ENCODE measurements at places on chromosomes 12 and 14. TPM values are rescaled to one million over a fixed set of nuclear protein-coding genes. Genes with fewer than 3 reads are reported as not detected.

The DHRS2 gene
- total RNA-seq = 0.61 TPM

The SLC7A8 gene
- total RNA-seq = 49.8 TPM

The MGP gene
- total RNA-seq = 472 TPM

The SAMD15 gene
- 0.41 TPM for total RNA-seq

The POTEG gene
- total RNA-seq = not detected

The KRT85 gene
- total RNA-seq = not detected

The COL2A1 gene
- total RNA-seq = not detected

The PLBD1 gene
- total RNA-seq = 49.3 TPM

The GALC gene
- 47.4 TPM for total RNA-seq

The CPNE8 gene
- 32.1 TPM for total RNA-seq

The IFNG gene
- total RNA-seq = not detected

The SIRT4 gene
- 2.4 TPM for total RNA-seq

The FOXG1 gene
- not detected for total RNA-seq

DNA sequence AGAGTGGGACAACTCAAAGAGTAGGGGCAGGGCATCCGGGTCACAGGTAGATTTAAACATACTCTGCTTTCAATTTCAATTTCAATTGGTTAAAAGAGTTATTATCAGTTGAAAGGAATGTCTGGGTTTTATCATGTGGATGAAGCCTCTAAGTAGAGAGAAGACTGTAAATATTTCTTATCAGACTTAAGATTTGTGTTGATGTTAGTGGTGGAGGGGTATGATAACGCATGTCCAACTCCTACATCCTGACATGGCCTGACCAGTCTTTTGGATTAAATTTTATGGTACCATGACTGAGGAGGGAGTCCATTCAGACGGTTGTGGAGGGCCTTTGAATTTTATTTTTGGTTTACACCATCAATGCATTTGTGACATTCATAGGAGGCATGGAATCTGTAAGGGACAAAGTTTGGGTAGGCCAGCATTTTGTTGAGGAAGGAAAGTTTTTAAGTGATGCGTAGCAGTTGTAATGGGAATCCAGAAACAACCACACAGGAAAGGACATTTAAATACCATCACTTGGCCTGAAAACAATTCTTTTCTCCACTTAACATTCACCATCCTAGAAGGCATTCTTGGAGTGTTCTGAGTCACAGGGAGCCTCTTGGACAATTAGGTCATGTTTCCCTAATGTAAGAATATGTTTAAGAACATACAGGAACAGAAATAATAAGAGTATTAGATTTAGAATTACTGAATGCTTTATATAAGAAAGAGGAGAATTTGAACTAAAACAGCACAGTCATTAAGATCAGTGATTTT is 371.9 kb downstream of the ATP23 start:
- no peak for DNase-seq

- no peak for DNase-seq
These were observed 32.2 kb upstream of the BCL7A start for GRCh38 chr12:121989276-121990113.

GRCh38 chr12:11545484-11546330 is 103.8 kb upstream of the ETV6 start:
- no peak for DNase-seq

DNA sequence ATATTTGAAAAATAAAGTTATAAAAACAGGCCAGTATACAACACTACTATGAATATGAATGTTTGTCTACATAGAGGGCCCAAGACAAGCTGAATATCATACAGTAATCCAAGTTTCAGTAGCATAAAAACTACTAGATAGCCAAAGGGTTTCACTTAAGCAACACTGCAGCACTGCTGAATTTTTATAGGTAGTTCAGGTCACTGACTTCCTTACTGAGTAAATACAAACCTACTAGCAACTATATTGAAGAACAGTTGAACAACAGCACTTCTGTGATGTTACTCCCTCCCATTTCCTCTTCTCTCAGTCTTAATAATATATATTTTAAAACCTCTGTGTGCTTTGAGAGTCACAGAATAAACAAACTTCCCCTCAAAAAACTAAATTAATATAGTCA is 42.7 kb downstream of the GTF2A1 start:
- no peak for DNase-seq

DNA sequence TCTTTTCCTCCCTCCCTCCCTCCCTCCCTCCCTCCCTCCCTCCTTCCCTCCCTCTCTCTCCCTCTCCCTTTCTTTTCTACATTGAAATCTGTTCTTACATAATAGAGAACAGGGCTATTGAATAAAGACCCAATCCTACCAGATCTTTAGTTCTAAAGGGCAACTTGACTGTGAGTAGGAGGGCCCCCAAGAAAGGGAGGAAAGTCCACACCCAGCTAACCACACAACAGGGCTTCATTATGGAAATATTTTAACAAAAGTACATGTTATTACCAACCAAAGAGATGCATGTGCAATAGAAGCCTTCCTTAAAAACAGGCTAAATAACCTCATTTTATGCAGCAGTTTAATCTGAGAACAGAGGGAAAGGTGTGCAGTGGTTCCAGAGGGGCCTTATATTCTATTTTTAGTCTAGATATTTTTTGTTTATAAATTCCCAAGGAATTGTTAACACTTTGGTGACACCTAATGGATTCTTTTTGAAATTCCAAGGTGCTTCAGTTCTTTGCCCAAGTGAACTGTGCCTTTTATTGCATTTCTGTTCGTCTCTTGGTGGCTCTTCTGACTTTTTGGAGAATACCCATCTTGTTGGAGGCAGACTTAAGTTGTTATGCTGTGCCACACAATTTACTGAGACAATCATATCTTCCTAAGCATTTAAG is 63.0 kb downstream of the GNS start:
- DNase-seq = no peak

- no peak for DNase-seq
These were observed 175.4 kb downstream of the ETNK1 start for GRCh38 chr12:22800332-22800731.

DNA sequence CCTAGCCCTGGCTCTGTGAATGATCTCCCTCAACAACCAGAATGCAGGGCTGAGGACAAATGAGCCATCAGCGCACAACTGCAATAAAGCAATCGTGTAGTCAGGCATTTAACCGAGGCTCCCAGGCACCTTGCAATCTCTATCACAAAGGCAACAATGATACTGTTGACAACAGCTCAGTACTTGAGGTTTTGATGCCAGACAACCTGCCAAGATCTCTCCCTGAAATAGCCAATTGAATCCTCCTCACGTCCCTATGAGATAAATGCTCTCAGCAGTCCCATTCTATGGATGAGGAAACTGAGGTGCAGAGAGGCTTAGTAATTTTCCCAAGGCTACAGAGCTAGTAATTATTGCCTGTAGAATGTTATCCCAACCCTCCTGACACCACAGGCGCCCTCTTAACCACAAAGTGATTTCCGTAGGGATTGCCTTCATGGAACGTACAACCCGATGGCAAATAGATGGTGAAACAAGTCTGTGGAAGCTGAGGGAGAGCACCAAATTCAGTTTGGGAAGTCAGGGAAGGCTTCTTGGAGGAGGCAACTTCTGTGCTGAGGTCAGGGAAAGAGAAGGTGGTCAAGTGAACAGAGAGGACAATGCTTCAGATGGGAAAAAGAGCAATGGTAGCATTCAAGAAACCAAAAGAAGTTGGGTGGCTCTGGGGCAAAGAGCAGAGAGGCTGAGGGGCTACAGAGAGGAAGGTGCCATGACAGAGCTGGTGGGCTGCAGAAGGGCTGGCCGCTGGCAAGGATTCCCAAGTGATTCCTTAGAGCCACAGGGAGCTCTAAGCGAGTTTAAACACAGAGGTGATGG is 12.6 kb downstream of the SERPINA3 start:
- DNase-seq = no peak

GRCh38 chr12:79373896-79374499 is 316.8 kb downstream of the PAWR start:
- DNase-seq = no peak

GRCh38 chr12:12604740-12605139 is 6.9 kb upstream of the CREBL2 start:
- no peak for DNase-seq

GRCh38 chr12:85280165-85280983 is at the start of gene ALX1:
ALX1 (plus strand) TSS chr12:85280220; CDS start chr12:85280262, 42 bp downstream.
- DNase-seq = peak; percentile 65

- DNase-seq = peak; percentile 60
These were observed 14.1 kb downstream of the TNS2 start for GRCh38 chr12:53063708-53064612.

DNA sequence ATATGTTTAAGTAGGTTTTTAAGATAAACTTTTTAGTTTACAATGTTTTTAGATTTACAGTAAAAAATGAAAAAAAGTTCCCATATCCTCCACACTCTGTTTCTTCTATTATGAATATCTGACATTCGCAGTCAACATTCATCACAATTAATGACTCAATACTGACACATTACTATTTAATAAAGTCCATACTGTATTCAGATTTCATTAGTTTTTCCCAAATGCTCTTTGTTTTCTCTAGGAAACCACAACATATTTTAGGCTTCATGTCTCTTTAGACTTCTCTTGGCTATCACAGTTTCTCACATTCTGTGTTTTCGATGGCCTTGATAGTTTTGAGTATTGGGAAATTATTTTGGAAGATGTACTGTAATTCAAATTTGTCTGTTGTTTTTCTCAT is 399.8 kb downstream of the SLC6A15 start:
- no peak for DNase-seq

DNA sequence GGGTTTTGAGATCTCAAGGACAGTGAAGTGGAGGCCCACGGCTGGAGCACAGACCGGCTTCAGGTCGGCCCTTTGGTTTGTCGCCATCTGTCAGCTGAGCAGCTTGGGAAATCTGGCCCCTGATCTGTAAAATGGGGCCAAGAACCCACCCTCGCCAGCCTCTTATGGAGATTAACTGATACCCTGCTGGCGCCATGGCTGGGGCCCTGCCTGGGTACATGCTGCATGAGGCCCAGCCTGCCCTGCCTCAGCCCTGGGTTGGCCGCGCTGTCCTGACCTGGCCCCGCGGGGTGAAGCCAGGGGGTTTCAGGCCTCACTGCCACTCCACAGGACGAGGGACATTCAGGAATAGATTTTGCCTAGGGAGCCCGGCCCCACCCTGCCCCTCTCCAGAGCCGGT is 33.9 kb upstream of the MEG3 start:
- no peak for DNase-seq

DNA sequence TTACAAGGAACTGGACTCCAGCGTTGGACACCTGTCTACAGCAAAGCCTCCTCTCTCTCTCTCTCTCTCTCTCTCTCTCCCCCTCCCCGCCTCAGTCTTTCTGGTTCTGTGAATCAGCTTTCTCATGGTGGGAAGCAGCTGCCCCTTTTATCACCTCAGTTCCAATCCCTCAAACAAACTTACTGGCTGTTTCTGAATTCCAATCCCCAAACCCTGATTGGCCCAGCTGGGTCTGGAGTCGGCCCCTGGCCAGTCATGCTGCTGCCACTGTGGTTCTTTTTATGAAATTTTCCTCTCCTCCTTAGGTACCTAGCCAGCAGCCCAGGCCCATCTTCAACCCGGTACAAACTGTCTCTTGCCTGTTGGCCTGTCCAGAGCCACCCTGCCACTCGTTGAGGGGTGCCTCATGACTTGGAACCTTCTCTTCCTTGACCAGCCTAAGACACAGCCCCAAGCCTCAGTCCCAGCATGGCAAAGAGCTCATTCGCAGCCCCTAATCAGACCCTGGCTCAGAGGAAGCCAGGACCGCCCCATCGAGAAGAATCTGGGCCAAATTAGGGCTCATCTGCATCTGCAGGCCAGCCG is 9.4 kb upstream of the MORN3 start:
- DNase-seq = no peak

- no peak for DNase-seq
These were observed 923.3 kb downstream of the AACS start for GRCh38 chr12:125988545-125988944.

DNA sequence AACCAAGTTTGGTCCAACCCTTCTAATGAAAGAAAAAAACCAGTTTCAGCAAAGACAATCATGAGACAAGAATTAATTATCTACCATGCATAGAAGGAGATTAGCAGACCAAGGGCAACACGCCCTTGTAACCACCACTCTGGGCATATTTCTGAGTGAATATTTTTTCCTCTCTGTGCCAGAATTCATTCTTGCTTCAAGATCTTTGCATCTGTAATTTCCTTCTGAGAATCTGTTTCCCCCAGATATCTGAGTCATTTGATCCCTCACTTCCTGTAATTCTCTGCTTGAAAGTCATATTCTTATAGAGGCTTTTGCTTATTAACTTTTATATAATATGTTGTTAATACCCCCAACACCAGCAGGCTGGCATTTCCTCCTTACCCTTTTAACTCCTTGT is 243.7 kb downstream of the SLC16A7 start:
- DNase-seq = no peak

DNA sequence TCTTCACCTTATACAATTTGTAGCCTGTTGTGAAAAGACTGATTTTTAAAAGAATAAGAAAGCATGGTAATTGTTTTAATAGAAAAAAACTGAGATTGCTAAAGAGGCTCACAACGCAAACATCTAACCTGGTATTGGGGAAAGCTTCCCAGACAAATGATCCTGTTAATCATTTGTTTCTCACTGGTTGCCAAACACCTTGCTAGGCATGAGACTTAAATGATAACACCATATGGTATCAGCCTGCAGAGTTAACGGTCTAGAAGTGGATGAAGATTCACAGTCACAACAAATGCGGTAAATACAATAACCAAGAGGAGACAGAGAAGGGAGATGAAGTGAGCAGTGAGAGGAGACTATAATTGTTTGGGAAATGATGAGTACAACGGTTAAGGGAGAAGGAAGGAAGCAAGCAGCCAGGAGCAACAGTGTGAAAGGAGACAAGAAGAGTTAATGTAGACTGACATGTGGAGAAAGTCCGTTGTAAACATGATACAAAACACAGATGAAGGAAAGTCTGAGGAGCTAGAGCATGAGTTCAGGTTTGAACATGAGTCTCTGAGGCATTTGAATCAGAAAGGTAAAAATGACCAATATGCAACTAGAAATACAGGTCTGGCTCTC is 19.8 kb downstream of the GXYLT1 start:
- no peak for DNase-seq

GRCh38 chr14:24971255-24971654 is 78.7 kb downstream of the STXBP6 start:
- DNase-seq = no peak

- no peak for DNase-seq
These were observed 17.8 kb downstream of the FBXW8 start for GRCh38 chr12:116928504-116928903.

- peak; percentile 26 for DNase-seq
These were observed 10.7 kb downstream of the SLC25A29 start for GRCh38 chr14:100295376-100296105.

GRCh38 chr12:62865937-62866336 is 69.0 kb downstream of the PPM1H start:
- no peak for DNase-seq

GRCh38 chr14:93953739-93954515 is 22.4 kb downstream of the ASB2 start:
- DNase-seq = no peak
